Nasal cavity respiratory epithelium epithelial cell of viscerocranial mucosa (primary cell): ENCODE measurements at places on chromosomes 7 and 10. TPM values are rescaled to one million over a fixed set of nuclear protein-coding genes. Genes with fewer than 3 reads are reported as not detected.

The PRPS1L1 gene
- total RNA-seq, result not detected in 2 replicates

The KCND2 gene
- total RNA-seq, result not detected in 2 replicates

The MYO3A gene
- not detected in 2 replicates for total RNA-seq

The PLXDC2 gene
- 5.5 and 32.0 TPM in 2 replicates for total RNA-seq

The KLHDC10 gene
- total RNA-seq, result 32.8 and 42.0 TPM in 2 replicates

The OR2A1 gene
- not detected in 2 replicates for total RNA-seq

The ZSCAN21 gene
- 11.0 and 15.4 TPM in 2 replicates for total RNA-seq

The CALN1 gene
- total RNA-seq, result under 0.01 TPM in 1 of 2 replicates, not detected in the other

The ATP6V0E2 gene
- total RNA-seq, result 2.1 and 5.6 TPM in 2 replicates

The STEAP1B gene
- 1.6 and 5.5 TPM in 2 replicates for total RNA-seq

The NPC1L1 gene
- total RNA-seq, result under 0.01 and 0.14 TPM in 2 replicates

The CTTNBP2 gene
- total RNA-seq, result 0.34 and 1.2 TPM in 2 replicates

The KCNMA1 gene
- total RNA-seq, result 6.5 and 11.5 TPM in 2 replicates
